ENCODE measurements at places on chromosomes 2 and 18.

- DNase-seq: peak; percentile 80
Measured at GRCh38 chr2:157302492-157303099, 23.0 kb downstream of the ERMN start.

- no peak for DNase-seq
Measured at GRCh38 chr2:241041589-241042158, 43.3 kb downstream of the SNED1 start.

- no peak for DNase-seq
Measured at GRCh38 chr2:14454202-14454601, 178.3 kb upstream of the LRATD1 start.

DNA sequence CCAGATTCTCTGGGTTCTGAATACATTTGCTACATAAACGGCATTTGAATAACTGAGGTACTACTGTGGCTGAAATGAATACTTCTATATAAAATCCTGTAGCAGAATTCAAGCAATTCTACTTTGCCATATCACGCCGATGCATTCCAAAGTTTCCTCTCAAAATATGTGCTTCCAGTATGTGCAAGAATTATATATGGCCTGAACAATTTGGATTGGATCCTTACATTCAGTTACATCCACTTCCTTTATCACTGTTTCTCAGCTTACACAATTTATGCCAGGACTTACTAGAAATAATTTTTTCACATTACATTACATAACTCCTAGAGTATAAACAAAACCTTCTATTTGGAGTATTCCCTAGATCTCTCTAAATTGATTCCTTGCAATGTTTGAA is 46.3 kb upstream of the STAT4 start:
- no peak for DNase-seq

DNA sequence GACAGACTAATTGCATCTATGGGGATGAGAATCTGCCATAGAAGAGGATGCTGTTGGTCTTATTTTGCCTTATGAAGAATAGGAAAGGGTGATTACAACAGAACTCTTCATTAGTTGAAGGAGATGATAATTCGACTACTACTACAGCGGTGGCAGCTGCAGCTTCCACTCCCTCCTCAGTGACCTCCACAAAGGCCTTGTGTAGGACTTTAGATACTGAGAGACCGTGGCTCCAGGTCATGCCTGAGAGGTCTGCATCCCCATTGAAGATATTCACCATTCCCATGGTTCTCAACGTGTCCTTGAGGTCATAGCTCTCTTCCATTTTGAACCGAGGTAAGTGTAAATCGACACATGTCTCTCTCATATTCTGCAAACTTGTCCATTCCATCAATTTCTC is 6.4 kb downstream of the SERPINB4 start:
- no peak for DNase-seq

DNA sequence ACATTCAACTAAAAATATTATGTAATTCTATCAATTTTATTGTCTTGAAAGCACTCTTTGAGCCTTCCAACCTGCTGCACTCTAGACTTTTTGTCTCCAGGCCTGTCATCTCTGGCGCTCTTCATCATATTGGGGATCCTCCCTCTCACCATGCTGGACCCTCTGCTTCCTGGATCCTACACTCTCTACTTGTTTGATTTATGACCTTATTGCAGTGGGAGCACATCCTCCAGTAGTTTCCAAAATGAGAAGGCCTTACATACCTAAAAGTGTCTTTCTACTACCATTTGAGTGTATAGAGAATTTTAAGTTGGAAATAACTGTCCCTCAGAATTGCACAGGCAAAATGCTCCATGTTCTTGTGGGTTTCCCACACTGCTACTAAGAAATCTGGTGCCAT is 25.2 kb downstream of the PNO1 start:
- DNase-seq: no peak

DNA sequence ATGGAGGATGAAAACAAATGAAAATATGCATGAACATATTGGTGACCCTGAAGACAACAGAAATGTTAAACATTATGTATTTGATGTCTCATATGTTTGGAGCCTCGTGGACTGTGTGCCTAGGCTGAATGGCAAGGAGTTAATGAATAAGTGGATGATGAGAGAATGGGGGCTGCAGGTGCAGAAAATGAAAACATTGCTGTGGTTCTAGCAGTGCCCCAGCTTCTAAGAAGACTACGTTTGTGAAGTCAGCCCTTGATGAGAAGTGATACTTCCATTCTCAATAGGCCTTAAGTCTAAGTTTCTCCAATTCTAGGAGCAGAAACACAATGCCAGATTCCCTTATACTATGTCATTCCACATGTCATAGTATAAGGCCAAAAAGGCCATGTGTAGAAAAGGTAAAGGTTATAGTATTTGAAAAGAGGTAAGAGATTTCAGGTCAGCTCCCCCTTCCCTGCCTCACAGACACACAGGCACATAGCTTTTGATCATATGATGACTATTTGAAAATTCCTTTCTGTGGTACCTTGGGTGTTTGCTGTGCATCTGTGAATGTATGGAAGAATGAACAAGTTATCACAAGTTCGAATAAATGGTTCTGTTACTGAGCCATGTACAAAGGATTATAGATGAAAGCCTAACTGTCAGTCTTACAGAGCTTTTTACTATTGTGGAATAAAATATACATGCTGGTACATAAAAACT is 280.8 kb downstream of the SETBP1 start:
- no peak for DNase-seq

- DNase-seq: peak; percentile 54
Measured at GRCh38 chr2:168780669-168781071, 21.8 kb upstream of the NOSTRIN start.

DNA sequence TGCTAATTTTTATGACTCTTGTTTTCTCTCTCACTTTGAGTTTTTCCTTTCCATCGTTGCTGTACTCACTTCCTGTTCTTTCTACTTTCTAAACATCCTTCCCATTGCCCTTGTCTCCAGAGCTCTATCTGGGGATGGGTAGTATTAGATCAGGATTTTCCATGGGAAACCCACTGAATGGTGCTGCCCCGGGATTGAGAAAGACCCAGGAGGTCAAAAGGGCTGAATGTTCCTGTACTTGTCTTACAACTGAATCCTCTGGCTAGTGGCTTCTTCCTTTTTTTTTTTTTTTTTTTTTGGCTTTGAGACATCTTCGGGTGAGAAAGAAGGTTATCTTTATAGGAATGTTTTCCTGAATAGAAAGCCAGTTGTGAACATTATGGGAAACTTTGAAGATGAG is 364.8 kb upstream of the SLC14A2 start:
- DNase-seq: no peak

DNA sequence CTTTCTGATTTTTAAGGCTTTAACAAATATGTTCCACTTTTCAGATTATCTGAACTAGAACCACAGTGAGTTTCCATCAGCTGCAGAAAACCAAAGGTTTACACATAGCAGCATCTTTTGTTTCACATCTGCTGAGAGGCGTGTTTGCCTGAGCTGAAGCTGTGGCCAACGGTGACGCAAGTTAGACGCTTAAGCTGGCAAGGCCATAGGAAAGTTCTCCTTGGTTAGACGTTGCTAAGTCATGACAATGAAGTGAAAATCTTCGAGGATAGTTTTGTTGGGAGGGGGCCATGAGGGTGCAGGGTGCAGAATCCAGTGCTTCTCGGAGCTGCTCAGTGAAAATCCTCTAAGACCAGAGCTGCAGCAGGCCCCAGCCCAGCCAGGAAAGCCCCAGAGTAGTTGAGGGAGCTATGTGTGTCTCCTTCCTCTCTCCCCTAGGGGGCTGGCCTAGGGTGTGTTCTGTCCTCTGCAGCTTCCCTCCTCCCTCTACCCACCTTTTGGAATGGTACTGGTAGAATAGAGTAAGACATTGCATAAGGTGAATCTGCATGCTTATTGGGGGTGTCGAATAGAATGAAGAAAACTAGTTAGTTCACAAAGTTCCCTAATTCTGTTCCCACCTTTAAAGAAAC is 105.4 kb downstream of the FHOD3 start:
- DNase-seq: no peak

DNA sequence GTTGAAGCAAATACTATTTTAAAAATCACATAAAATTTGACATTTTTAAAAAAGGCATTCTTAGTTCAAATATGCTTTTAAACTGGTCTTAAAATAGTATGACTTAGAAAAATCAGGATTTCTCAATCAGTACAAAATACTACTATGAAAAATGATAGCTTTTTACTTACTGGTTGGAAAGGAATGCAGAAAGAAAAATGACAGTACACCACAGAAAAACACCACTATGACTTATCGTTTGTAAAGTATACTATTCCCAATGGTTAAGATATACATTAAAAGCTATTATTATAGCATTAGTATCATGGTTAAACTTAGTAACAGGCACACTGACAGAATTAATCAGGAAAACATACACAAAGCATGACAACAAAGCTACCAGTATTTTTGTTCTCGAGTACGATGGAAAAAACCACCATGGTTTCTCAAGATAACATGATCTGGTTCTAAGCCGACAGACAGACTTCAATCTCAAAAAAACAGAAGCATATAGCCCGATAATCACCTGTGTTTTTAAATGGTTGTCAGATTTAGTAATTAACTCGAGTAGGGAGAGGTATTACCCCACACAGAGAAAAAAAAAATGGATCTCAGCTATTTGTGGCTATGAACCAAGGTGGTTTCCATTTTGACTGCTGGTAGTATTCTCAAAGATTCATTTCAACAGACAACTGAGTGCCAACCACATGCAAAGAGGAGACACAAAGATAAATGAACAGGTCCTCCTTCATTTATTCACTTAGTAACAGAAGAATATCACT is 39.1 kb downstream of the CUL3 start:
- DNase-seq: peak; percentile 13

DNA sequence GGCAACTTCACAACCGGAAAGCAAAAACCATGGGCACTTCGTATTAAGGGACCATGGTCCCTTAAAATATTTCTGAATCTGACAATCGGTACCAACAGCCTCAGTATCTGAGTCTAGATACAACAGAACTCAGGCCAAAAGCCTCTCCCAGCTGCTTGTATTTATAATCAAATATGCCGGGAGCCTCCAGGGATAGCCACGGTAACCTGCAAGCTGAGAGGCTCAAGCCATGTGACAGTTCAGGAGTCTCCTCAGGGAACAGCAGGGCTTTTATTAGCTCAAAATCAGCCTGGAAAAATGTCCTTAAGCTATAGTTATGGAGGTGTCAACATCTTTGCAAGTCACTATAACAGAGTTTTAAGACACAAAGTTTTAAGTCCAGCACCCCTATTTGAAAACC is 352.8 kb upstream of the GYPC start:
- no peak for DNase-seq

DNA sequence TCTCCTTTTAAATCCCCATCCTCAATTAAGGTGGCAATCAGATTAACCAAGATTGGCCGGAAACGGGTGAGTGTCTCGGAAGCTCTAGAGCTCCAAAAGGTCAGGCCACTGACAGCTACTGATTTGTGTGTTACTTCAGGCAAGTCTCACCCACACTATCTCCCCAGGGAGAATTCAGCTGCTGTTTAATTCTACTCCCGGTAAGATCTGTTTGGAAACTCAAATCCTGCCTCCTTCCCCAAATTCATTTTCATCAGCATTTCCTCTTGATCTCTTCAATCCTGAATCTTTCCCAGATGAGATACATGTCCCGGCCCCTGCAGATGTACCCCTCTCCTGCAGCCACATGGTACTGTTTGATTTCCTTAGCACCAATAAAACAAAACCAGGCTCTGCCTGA is 34.9 kb downstream of the EFR3B start:
- no peak for DNase-seq

- DNase-seq: no peak
Measured at GRCh38 chr2:39736640-39737039, 42.4 kb downstream of the THUMPD2 start.

DNA sequence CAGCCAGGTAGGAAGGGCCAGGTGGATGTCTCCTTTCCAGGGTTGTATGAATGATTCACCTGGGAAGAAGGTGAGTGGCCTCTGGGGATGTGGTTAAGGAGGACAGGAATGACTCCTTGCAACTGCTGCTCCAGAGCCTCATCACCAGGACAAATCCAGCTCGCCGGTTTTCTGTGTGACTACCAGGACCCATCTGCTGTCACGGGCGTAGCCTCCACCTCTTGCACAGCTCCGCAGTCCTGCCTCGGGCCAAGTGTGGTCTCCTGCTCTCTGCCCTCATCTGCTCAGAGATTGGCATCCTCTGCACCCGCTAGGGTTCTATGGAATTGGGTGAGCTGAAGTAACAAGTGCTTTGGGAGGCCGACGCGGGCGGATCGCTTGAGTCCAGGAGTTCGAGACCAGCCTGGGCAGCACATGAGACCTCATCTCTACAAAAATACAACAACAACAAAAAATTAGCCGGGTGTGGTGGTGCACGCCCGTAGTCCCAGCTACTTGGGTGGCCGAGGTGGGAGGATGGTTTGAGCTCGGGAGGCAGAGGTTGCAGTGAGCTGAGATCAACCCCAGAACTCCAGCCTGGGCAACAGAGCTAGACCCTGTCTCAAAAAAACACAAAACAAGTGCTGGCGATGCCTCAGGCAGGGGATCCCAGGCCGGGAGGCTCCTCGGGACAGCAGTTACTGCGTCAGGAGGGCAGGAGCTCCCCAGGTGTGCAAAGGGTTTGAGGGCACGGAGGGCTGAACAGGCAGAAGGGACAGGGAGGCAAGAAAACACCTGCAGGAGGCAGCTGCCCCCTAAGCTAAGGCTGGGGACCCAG is 831 bp upstream of the D2HGDH start:
- no peak for DNase-seq

DNA sequence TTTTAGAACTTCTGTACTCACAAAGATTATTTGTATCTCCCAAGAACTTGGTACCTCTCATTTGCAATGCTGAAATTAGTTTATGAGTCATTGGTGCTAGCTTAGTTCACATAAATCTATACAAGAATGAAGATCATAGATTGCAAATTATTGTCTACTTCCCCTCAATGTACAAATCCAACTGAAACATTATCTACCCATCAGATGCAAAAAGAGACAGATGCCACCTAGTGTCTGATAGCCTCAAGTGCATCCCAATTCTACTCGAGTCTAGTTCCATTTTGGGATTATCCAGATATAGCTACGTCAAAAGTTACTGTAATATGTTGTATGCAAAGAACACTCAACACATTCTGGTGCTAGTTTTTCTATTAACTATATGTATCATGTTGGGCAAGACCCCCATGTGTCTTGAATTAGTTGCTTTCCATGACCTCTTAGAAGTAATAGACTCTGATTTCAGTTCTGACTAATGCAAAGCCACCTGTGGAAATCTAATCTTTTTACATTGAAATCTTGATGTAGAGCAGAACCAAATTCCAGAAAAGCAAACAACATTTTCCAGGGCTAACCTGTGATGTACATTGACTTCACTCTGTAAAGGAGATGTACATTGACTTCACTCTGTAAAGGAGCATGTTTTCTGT is 210.0 kb downstream of the RBM43 start:
- peak; percentile 20 for DNase-seq

GRCh38 chr18:72867746-72868584 is at the start of gene NETO1:
NETO1 (minus strand) TSS chr18:72867987; CDS start chr18:72867291, 696 bp downstream.
- no peak for DNase-seq

GRCh38 chr2:96893289-96894150 is 23.6 kb upstream of the SEMA4C start:
- peak; percentile 39 for DNase-seq

GRCh38 chr2:223944166-223944702 is 901 bp downstream of the WDFY1 start:
- DNase-seq: peak; percentile 58

DNA sequence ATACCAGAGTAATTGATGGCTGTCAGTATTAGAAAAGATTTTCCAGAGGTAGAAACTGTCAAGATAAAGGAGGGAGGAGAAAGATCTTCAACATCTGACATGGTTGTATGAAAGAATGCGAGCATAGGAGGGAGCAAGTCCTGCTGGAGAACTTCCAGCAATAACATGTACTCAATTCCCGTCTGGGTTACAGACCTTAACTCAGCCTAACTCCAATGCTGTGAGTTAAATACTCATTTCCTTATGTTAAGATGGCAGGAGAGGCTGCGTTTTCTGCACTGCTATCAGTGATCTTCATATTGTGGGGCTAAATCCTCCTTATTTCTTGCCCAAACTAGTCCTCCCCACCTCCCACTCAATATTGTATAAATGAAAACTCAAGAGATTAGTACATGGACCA is 6.7 kb upstream of the CERS6 start:
- DNase-seq: no peak
